ENCODE measurements at places on chromosomes 16 and 17.

DNA sequence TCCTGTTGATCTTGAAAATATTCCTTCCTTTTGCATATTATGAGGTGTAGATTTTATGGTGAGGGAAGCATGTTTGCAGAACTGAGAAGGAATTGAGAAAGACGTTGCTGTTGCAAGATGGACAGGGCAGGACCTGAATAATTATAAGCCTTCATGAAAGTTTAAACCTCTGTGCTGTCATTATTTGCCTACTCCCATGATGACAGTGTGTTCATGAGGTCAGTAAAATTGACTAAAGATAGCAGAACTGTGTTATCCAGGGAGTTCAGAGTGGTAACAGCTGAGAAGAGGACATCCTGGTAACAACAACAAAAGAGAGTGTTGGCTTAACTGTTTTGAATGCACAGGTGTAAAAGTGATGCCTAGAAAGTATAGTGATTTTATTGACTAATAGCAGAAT is 45.3 kb upstream of the HLF start:
- DNase-seq: no peak

- DNase-seq: no peak
Observed at GRCh38 chr16:88790312-88791211, 5.5 kb upstream of the PIEZO1 start.

- DNase-seq: no peak
Observed at GRCh38 chr17:18009609-18010420, 29.2 kb downstream of the ATPAF2 start.

- DNase-seq: no peak
Observed at GRCh38 chr16:28556914-28557320, 3.2 kb downstream of the SGF29 start.

- DNase-seq: no peak
Observed at GRCh38 chr17:19714542-19715411, 1.6 kb downstream of the SLC47A2 start.

DNA sequence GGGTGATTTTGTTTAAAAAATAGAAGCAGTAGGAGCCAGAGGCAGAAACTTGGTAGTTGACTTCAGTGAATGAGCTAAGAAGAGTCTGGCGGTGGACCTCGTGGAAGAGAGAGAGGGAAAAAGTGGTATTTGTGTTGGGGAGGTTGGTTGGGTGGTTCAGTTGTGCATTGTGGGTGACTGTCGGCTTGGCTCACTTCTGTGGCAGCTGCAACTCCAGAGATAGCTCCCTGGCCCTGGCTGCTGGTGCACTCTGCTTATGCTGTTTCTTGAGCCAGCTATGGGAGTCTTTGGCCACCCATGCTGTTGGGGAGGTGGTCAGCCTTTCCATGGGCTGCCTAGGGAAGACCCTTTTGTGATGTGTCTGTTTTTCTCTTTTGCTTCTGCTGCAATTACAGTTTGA is 50.4 kb upstream of the CRISPLD2 start:
- no peak for DNase-seq

DNA sequence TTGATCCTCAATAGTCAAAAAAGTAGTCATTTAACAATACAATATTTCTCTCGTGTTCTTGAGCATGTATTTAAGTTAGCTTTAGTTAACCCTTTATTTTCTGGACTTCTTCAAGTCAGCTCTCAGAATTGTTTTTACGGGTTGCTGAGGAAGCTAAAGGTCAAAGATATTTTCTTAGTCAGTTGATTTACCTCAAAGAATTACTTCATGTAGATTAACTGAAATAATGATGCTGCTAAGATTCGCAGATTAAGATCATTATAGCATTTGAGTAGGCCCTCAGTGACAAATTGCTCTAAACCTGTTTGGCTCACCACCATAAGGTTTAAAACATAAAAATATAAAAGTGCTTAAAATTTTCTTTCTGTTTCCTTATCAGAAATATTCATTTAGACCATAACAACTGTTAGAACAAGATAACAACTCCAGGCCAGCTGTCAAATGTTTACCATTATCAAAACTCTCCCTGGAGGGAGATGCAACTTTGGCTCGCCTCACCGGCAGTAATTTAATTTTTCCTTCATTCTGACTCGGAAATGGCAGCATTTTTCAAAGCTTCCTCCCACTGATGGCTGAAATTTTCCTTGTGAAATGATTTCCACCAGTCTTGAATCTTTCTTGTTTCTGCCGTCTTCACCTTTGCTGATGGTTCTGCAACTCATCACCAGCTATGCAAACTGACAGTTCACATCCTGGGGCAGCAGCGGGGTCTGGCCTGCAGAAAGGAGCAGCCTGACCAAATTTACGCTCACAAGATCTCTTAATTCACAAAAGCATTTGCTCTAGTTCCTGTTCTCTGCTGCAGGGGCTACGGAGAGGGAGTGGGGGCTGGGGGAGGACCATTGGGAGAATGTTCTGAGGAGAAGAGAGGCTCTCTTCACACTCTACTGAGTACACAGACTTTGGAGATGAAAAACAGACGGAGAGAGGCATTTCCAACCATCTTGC is 254.8 kb upstream of the TBX2 start:
- no peak for DNase-seq

- no peak for DNase-seq
Observed at GRCh38 chr17:55416470-55417052, 5.1 kb downstream of the MMD start.

DNA sequence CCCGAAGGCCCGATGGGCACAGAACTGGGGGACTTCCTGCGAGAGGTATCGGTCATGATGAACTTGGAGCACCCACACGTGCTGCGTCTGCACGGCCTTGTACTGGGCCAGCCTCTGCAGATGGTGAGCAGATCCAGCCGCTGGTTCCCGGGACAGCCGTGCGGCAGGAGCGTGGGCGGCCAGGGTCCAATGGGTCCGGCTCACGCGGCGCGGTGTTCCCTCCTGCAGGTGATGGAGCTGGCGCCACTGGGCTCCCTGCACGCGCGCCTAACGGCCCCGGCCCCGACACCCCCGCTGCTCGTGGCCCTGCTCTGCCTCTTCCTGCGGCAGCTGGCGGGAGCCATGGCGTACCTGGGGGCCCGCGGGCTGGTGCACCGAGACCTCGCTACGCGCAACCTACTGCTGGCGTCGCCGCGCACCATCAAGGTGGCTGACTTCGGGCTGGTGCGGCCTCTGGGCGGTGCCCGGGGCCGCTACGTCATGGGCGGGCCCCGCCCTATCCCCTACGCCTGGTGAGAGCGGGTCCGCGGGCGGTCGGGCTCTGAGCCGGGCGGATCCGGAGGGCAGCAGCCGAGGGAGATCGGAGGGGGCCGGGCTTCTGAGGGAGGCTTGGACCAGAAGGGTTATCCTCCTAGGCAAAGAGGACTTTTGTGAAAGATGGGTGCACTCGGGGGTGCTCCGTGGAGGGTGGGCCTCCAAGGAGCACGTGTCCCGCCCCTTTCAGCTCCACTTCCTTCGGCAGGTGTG is 3.0 kb downstream of the TNK1 start:
- no peak for DNase-seq

DNA sequence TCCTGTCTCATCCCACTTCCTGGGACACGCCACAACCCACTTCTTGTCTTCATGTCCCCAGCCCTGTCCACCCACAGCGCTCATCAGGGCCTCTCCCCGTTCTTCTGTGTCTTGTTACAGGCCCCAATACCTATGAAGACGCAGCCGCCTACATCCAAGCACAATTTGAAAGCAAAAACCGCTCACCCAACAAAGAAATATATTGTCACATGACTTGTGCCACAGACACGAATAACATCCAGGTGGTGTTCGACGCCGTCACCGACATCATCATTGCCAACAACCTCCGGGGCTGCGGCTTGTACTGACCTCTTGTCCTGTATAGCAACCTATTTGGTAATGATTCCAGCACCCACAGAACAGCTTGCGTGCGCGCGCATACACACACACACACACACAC is 70.6 kb downstream of the AMFR start:
- DNase-seq: no peak
